ENCODE measurements at places on chromosomes 1 and 21. TPM values are rescaled to one million over a fixed set of nuclear protein-coding genes. Genes with fewer than 3 reads are reported as not detected.

- DNase-seq, result no peak
- no peaks in the 10 kb centered on the region for H3K27me3 ChIP-seq
- no peaks in the 10 kb centered on the region for H3K36me3 ChIP-seq
- H3K4me3 ChIP-seq, result no peak overlapping the region
These were observed 119.2 kb downstream of the SMYD2 start for GRCh38 chr1:214400131-214400530.

GRCh38 chr1:165603810-165604209 lies 27.2 kb upstream of the MGST3 start:
- H3K27ac ChIP-seq, result no peak overlapping the region
- no peaks in the 10 kb centered on the region for H3K4me1 ChIP-seq
- no peak for DNase-seq
- no peak overlapping the region for H3K4me3 ChIP-seq
- no peaks in the 10 kb centered on the region for H3K27me3 ChIP-seq

DNA sequence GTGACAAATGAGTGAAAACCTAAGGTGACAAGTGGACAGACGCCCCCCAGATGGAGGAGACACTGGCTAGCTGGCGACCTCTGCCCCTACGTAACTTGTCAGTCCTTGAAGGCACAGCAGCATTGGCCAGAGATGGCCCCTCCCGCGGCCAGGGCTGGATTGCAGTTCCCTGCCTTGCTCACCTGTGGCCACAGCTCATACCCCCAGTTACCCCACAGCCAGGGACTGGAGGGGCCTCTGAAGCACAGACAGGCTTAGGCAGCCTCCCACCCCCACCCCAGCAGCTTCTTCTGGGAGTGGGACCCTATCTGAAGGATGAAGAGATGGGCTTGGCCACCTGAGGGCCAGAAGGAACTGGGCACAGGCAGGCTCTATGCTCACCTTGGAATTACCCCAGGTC lies 3.7 kb downstream of the HES3 start:
- no peaks in the 10 kb centered on the region for H3K36me3 ChIP-seq
- H3K27ac ChIP-seq, result no peak overlapping the region
- H3K27me3 ChIP-seq, result peaks cover 30% of the 10 kb centered on the region
- H3K4me1 ChIP-seq, result peaks cover 6% of the 10 kb centered on the region
- no peak overlapping the region for H3K4me3 ChIP-seq
- no peak for DNase-seq

DNA sequence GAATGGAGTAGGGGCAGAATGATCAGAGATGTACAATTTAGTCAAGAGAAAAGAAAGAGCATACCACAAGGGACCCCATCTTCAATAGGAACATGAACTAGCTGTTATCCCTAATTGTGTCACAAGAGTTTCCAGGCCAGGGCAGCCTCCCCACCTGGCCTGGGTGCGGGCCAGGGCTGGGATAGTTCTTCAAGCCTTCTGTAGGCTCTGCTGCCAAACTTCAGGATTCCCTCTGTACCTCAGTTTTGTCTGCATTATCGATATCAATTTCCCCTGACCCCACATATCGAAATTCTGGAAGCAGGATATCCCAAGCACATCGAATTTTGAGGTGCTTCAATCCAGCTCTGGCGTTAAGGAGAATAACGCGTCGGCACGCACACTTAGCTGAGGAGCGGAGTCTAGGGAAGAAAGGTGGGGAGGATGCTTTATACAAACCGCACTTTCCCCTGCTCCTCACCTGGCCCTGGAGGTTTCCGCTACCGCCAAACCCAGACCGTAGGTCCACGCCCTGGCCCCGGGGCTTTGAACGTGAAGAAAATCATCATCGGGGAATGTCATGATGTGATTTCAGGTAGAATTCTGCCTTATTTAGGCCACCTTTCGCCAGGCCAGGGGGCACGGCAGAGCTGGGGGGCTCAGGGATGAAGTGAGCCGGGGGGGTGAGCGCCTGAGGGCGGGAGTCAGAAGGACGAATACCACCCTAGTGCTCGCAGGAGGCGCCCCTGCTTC lies 7.4 kb downstream of the HLX start:
- DNase-seq, result no peak
- H3K4me3 ChIP-seq, result no peak overlapping the region
- no peak overlapping the region for H3K27ac ChIP-seq
- peaks cover 64% of the 10 kb centered on the region for H3K27me3 ChIP-seq

DNA sequence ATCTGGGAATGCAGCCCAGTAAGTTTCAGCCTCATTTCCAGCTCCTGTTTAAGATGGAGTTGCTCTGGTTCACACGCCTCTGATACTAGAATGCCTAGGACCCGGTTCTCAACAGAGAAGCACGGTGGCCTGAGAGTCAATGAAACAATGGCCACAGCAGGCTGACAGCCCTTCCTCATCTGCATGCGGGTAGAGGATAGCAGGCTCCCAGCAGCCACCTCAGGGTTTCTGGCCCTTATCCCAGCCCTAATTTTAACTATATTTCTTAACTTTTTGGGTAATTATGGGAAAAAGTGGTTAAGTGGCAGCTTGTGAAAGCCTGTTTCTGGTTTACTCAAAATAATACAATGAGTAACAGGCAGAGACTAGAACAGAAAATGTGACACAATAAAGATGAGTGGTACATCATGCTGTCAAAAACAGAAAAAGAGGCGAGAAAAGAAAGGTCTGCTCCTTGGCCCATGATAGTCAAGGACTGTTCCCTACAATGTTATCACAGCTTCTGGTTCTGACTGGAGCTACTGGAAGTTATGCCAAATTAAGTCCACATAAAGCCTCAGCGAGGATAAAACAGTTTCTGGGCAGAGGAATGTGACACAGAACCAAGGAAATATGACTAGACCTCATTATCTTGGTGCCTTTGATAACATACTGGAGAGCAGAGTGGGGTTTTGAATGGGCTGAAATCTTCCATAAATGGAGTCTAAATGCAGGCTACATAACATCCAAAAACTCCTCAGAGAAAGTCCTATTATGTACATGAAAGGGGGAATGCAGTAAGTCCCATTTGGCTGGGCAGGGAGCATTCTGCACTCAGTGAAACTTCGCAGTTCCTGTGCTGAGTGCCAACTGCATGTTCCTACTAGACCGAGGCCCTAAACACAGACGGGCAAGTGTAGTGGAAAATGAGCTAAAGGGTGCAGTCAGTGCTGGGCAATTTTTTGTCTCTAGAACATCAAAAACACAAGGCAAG lies 92.1 kb downstream of the NIBAN1 start:
- DNase-seq, result peak; percentile 68
- no peaks in the 10 kb centered on the region for H3K27me3 ChIP-seq
- H3K27ac ChIP-seq, result peak overlapping the region; percentile 61

- DNase-seq, result no peak
- H3K36me3 ChIP-seq, result no peaks in the 10 kb centered on the region
- H3K4me3 ChIP-seq, result no peak overlapping the region
- H3K27me3 ChIP-seq, result no peaks in the 10 kb centered on the region
- H3K4me1 ChIP-seq, result no peaks in the 10 kb centered on the region
- H3K27ac ChIP-seq, result no peak overlapping the region
These were observed 560.5 kb downstream of the KIF26B start for GRCh38 chr1:245715291-245715701.

DNA sequence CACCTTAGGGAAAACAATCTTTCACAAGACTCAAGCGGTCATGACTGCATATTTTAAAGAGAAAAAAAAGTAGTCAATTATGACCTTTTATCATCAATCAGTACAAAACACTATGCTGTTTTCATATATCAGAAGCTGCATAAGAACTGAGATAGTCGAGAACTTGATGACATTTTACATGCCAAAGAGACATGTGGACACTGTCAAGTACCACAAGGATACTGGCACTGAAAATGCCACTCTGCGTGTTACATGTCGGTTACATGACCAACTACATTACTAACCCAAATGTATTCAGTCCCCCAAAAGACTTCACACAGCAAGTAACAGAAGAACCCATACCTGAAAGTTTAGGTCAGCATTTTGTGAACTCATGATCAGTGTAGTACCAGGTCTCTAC lies 975.0 kb upstream of the ADGRL4 start:
- H3K4me3 ChIP-seq, result no peak overlapping the region
- DNase-seq, result no peak
- no peaks in the 10 kb centered on the region for H3K27me3 ChIP-seq
- no peaks in the 10 kb centered on the region for H3K4me1 ChIP-seq
- no peaks in the 10 kb centered on the region for H3K36me3 ChIP-seq
- no peak overlapping the region for H3K27ac ChIP-seq

- H3K27ac ChIP-seq, result no peak overlapping the region
- H3K27me3 ChIP-seq, result no peaks in the 10 kb centered on the region
- no peaks in the 10 kb centered on the region for H3K4me1 ChIP-seq
- no peak overlapping the region for H3K4me3 ChIP-seq
- no peak for DNase-seq
- H3K36me3 ChIP-seq, result no peaks in the 10 kb centered on the region
These were observed 47.0 kb downstream of the MRPL39 start for GRCh38 chr21:25560271-25560685.

GRCh38 chr1:239861985-239862384 lies 229.7 kb upstream of the FMN2 start:
- no peak overlapping the region for H3K27ac ChIP-seq
- no peaks in the 10 kb centered on the region for H3K27me3 ChIP-seq
- H3K4me3 ChIP-seq, result no peak overlapping the region
- H3K4me1 ChIP-seq, result no peaks in the 10 kb centered on the region
- no peak for DNase-seq
- H3K36me3 ChIP-seq, result no peaks in the 10 kb centered on the region

DNA sequence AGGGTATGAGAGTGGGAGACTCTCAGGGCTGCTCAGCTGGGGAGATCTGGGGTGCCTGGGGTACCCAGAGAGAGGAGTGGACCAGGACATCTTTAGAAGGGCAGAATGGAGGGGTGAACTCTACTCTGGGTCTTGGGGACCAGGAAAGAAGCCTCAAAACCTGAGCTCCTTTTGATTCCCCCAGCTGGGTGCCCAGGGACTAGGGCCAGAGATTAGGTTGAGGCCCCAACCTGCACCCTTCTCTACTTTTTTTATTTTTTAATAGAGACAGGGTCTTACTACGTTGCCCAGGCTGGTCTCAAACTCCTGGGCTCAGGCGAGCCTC lies 1.9 kb downstream of the PDZK1IP1 start:
- H3K27ac ChIP-seq, result no peak overlapping the region
- no peak overlapping the region for H3K4me3 ChIP-seq
- no peaks in the 10 kb centered on the region for H3K4me1 ChIP-seq
- no peaks in the 10 kb centered on the region for H3K36me3 ChIP-seq

- peak; percentile 61 for DNase-seq
- no peak overlapping the region for H3K4me3 ChIP-seq
- H3K27me3 ChIP-seq, result no peaks in the 10 kb centered on the region
- no peaks in the 10 kb centered on the region for H3K36me3 ChIP-seq
- peaks cover 15% of the 10 kb centered on the region for H3K4me1 ChIP-seq
These were observed 40.7 kb downstream of the ARHGEF10L start for GRCh38 chr1:17579951-17580939.

- no peaks in the 10 kb centered on the region for H3K36me3 ChIP-seq
- H3K27ac ChIP-seq, result no peak overlapping the region
- DNase-seq, result peak; percentile 82
- H3K4me3 ChIP-seq, result no peak overlapping the region
- H3K4me1 ChIP-seq, result peaks cover 6% of the 10 kb centered on the region
These were observed 29.9 kb downstream of the FMO4 start for GRCh38 chr1:171343727-171344472.

- H3K27ac ChIP-seq, result no peak overlapping the region
- H3K27me3 ChIP-seq, result no peaks in the 10 kb centered on the region
- no peaks in the 10 kb centered on the region for H3K36me3 ChIP-seq
- no peak overlapping the region for H3K4me3 ChIP-seq
- no peaks in the 10 kb centered on the region for H3K4me1 ChIP-seq
These were observed 57.1 kb downstream of the GIPC2 start for GRCh38 chr1:78102916-78103315.

DNA sequence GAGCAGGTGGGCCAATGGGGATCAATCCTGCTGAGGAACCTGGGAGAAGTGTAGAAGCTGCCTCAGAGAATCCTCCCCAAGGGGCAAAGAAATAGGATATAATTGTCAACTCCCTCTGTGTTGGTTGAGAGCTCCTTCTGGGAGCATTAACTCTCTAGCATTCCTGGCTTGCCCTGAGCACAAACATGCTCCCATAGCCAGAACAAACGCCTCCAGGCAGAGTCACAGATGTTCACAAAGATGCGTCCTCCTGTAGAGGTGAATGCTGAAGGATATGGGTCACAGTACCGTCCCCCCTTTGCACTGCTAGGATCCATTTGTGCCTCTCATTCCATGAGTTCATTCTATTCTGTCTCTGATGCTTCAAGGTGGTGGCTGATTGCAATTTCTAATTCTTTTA lies 9.6 kb upstream of the BCAN start:
- no peaks in the 10 kb centered on the region for H3K36me3 ChIP-seq
- no peak for DNase-seq
- peaks cover 6% of the 10 kb centered on the region for H3K27me3 ChIP-seq
- H3K4me3 ChIP-seq, result no peak overlapping the region
- H3K4me1 ChIP-seq, result no peaks in the 10 kb centered on the region

- H3K36me3 ChIP-seq, result no peaks in the 10 kb centered on the region
- H3K27ac ChIP-seq, result no peak overlapping the region
- no peak for DNase-seq
- no peaks in the 10 kb centered on the region for H3K27me3 ChIP-seq
These were observed 10.5 kb downstream of the PADI3 start for GRCh38 chr1:17259233-17259873.

- peak; percentile 78 for DNase-seq
- no peaks in the 10 kb centered on the region for H3K27me3 ChIP-seq
- H3K4me3 ChIP-seq, result peak within 1 kb of the TSS; percentile 61
- peaks cover 4% of the 10 kb centered on the region for H3K4me1 ChIP-seq
- peak within 1 kb of the TSS; percentile 38 for H3K27ac ChIP-seq
These were observed at the start of gene ANKRD35 for GRCh38 chr1:145885738-145886287. TSS of gene ANKRD35 (minus strand) at chr1:145885866. CDS start at chr1:145885758, 108 bp downstream.

DNA sequence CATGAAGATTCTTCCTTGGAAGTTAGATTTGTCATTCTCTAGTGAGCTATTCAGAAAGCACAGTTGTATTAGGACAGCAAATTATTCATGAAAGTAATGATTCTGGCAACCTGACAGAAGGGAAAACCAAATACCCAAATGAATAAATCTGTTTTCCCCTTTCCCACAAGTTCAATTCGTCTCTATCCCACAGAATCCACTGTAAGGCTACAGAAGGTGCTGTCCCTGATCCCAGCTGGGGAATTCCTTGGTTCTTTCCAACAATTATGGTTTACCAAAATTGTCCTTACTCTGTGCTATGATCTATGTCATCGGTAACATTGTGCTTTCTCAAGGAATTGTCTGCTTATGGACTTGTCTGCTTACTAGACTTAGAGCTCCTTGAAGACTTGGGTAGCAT lies 104.2 kb downstream of the FASLG start:
- no peaks in the 10 kb centered on the region for H3K4me1 ChIP-seq
- no peak for DNase-seq
- H3K27ac ChIP-seq, result no peak overlapping the region
- no peak overlapping the region for H3K4me3 ChIP-seq

GRCh38 chr1:190373705-190374336 lies 103.8 kb downstream of the BRINP3 start:
- no peak overlapping the region for H3K4me3 ChIP-seq
- no peaks in the 10 kb centered on the region for H3K27me3 ChIP-seq
- H3K36me3 ChIP-seq, result no peaks in the 10 kb centered on the region
- no peak for DNase-seq
- H3K4me1 ChIP-seq, result no peaks in the 10 kb centered on the region
- H3K27ac ChIP-seq, result no peak overlapping the region

Gene SPAG17
- total RNA-seq, result not detected

Gene PEAR1
- 20.0 TPM for total RNA-seq

Gene AMY2A
- not detected for total RNA-seq

Gene SSR2
- total RNA-seq, result 229 TPM

Gene FCRL1
- not detected for total RNA-seq

Gene AUNIP
- 0.32 TPM for total RNA-seq

Gene KLHDC8A
- 15.6 TPM for total RNA-seq

Gene OR6K3
- total RNA-seq, result not detected

Gene UMODL1
- total RNA-seq, result 0.57 TPM

All from prostate gland (tissue), 2 donors.